ENCODE measurements at places on chromosomes 1 and 21.

- no peak for DNase-seq
Observed at GRCh38 chr21:42021371-42022090, 11.4 kb upstream of the ZBTB21 start.

DNA sequence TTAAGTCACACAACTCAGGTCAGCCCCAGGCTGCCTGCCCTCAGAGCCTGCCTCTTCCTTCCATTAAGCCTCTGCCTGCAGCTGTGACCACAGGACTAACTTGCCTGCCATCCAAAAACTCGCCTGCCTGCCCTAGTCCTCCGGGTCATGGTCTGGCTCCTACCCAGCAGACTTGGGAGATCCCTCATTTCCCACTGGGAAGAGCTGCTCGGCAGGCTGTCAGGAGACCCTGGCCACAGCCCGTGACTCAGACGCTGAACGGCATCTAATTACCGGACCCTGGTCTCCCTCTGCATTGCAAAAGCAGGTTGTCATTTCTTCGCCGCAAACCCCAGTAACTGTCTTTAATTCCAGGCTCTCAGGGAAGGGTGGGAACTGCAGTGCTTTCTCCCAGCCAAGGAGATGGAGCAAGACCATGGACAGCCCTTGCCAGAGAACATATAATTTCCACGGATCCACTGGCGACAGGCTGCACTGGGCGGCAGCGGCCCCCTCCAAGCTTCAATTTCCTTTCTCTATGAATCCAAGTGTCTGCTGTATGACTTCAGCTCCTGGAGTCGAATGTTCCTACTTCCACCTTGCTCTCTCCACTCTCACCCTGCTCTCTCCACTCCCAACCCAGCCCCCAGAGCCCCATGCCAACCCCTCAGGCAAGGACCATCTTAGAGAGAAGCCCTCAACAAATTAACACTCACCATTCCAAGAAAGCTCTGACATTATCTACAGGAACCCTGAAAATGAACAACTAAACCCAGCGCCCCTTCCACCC, 20.4 kb downstream of the OLFML2B start:
- no peak for DNase-seq

DNA sequence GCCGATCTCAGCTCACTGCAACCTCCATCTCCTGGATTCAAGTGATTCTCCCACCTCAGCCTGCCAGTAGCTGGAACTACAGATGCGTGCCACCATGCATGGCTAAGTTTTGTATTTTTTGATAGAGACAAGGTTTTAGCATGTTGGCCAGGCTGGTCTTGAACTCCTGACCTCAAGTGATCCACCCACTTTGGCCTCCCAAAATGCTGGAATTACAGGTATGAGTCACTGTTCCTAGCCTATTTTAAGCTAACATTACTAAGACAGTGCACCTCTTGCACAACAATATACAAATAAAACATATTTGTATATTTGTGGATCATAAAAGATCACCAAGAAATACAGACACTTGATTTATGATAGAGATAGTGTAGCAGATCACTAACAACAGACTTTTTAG, 139.1 kb downstream of the DUSP10 start:
- no peak for DNase-seq

- DNase-seq = peak; percentile 80
Observed at GRCh38 chr1:160070243-160071163, 543 bp upstream of the KCNJ10 start.

DNA sequence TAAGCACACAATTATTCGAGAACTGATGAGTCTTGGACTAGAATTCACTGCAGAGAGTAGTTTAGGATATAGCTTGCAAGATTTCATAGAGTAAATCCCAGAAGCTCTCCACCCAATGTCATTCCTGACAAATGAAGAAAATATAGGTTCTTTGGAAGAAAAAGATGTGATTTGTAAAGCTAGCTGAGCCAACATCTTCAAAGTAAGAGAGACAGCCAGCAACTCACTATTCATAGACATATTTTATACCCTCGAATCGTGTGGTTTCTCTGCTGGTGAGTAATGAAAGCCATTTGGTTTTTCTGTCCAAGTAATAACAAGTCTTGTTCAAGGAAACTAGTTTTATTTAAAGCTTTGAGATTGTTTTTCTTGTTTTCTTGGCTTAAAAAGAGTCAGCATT, 165.7 kb upstream of the SYT6 start:
- no peak for DNase-seq

DNA sequence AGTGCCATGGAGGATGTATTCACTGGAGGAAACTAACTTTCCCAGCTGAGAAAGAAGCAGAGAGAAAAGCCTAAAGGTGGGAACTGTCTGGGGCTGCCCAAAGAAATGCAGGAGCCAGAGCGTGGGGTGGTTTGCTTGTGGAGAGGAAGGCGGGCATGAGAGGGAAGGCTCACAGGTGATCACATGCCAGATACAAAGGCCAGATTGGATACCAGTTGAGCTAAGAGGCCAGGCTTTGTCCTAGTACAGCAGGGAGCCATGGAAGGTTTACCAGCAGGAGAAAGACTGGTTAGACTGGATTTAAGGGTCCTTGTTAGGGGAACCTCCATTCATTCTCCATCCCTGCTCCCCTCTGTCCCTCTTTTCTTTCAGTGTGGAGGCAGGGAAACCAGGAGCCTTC, 66.4 kb downstream of the BEND5 start:
- no peak for DNase-seq

DNA sequence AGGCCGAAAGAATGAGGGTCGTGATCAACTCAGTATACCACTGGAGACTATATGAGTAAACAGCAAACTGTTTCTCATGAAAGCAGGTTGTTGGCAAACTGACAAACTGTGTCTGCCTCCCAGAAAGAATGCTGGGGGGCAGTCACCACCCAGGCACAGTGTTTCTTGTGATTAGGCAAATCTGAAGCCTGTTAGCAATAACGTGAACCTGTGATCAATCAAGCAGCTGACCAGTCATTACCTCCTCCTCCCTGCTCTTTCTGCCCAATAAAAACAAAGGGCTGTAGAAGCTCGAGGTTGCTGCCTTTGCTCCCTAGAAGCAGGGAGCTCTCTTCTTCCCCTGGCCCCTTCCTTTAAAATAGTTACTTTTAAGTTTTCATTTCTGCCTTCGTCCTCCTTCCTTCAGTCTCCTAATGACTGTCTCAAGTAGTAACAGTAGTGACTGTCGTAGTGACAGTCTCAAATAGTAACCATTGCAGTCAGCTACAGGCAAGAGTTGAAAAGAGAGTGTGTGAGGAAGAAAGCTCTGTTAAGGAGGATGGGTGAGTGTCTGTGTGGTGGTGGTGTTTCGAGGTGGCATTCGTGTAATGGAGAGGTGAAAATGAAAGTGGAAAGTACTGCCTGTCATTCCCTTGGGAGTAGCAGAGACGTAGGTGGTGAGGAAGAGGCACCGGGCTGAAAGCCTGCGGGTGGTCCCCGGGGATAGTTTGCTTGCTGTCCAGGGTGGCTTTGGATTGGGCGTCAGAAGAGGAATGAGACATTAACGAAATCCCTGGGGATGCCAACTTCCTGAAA, 14.5 kb downstream of the HHAT start:
- DNase-seq = no peak

- no peak for DNase-seq
Observed at GRCh38 chr1:211732293-211732980, 57.0 kb upstream of the NEK2 start.

DNA sequence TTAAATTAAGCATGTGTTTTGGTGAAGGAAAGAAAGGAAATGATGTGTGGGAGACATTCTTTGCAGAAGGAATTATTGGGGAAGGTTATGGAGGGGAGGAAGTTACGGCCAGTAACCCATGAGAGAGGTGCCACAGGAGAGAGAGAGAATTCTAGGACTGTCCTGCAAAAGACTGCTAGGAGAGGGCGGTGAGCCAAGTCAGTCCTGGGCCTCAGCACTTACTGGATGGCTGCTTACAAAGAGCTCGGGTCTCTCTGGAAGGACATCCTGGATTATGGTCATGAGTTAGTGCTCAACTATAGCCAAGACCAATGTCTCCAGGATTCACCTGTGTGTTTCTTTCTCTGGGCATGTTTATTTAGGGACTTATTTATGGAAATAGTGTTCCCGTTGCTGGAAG, 74.4 kb upstream of the HSD17B7 start:
- no peak for DNase-seq

- DNase-seq = no peak
Observed at GRCh38 chr1:19210772-19211549, 895 bp upstream of the UBR4 start.

- peak; percentile 24 for DNase-seq
Observed at GRCh38 chr1:155729031-155729898, 40.4 kb downstream of the DAP3 start.

- DNase-seq = no peak
Observed at GRCh38 chr21:31897311-31897710, 24.5 kb downstream of the HUNK start.

DNA sequence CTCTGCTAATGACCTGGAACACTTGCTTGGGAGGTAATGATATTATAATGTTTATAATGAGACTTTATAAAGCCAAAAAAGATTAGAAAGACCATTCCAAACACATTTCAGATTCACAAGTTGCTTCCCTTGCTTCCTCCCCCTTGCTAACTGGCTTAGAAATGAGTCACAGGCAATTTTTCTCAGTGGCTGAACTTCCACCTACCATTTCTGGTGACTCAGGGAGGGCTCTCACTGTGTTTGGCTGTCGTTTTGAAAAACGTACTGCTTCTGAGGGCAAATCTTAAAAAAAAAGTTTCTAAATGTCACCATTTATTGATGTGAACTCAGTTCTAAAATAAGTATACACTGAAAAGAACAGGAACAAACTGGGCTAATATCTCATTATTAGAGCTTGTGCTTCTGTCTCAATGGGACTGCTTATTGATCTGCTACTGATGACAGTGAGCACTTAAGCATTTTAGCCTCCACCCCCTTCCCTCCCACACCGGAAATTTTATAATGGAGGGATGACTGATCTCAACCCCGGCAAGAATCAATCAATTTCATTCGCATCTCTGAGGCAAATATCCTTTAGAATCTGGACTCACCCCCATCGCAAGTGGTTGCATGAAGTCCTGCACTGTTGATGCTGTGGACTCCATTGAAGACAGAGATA, 278.3 kb downstream of the KCTD3 start:
- DNase-seq = no peak

DNA sequence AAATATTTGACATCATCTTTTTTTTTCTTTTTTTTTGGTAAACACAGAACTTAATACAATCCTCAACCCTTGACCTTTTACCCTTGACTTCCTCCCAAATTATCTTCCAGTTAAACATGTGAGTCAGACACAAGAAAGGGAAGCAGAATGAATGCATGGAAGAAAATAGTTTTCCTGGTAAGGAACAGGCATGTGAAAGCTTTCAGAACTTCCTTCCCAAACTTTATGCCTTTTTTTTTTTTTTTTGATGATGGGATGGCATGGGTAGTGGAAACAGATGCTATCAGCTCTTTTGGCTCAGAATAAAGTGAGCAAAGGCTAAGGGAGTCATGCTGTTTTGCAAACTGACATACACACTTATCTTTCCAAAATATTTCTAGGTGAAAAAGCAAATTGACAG, 1079.1 kb downstream of the TTLL7 start:
- no peak for DNase-seq

GRCh38 chr1:28449904-28450303, 55.9 kb upstream of the RCC1 start:
- peak; percentile 36 for DNase-seq

DNA sequence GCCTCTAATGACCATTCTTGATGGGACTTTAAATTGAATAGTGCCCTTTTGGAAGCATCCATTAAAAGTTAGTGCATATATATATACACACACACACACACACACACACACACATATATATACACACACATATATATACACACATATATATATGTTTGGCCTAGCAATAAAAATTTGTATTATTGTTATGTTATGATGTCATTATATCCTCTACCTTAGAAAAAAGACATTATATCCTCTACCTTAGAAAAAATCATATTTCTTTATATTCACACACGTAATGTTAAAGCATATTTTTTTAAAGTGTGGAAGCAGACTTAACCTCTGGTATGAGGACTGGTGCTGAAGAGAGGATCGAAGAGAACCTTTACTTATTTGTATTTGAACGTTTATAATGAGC, 43.3 kb downstream of the EBNA1BP2 start:
- no peak for DNase-seq

- DNase-seq = no peak
Observed at GRCh38 chr1:211639475-211640300, 35.7 kb downstream of the NEK2 start.

DNA sequence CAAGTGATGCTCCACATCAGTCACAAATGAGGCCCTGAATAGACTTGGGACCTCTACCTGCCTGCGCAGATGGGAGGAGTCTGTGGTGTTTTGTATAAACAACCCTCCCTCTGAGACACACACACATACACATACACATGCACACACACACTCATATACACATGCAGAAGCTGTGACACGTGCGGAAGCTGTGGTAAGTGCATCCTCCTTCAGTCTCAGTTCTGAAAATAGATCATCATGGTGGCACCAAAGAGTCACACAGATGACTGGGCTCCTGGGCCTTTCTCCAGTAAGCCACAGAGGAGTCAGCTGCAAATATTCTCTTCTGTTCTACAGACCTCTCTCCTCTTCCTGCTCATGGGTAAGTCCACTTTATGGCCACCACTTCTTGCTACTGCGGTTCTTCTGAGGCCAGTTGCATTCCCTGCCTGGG, at the start of gene LY9:
Gene LY9, plus strand, starts transcription at position 224 of the 433 bp plus-strand sequence. Its CDS starts 14 bp downstream, at position 238.
- DNase-seq = peak; percentile 67

- peak; percentile 3 for DNase-seq
Observed at GRCh38 chr1:42956739-42957138, 1.9 kb downstream of the SLC2A1 start.

- DNase-seq = no peak
Observed at GRCh38 chr1:118204648-118205047, 19.6 kb upstream of the SPAG17 start.

GRCh38 chr1:23436520-23437354, 12.2 kb upstream of the TCEA3 start:
- peak; percentile 39 for DNase-seq

DNA sequence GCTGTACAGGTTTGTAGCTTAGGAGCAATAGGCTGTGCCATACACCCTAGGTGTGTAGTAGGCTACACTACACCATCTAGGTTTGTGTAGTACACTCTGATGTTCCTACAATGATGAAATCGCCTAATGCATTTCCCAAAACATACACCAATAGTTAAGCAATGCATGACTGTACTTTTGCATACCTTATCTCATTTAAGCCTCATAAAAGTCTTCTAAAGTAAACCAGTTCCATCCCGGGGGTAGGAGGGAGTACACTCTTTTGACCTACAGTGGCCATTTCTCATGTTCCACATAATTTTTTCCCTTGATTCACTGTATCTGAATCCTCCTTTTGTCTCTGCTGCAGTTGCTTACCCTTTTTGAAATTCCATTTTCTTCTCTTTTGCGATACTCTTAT, 12.2 kb downstream of the TRMT13 start:
- DNase-seq = no peak

DNA sequence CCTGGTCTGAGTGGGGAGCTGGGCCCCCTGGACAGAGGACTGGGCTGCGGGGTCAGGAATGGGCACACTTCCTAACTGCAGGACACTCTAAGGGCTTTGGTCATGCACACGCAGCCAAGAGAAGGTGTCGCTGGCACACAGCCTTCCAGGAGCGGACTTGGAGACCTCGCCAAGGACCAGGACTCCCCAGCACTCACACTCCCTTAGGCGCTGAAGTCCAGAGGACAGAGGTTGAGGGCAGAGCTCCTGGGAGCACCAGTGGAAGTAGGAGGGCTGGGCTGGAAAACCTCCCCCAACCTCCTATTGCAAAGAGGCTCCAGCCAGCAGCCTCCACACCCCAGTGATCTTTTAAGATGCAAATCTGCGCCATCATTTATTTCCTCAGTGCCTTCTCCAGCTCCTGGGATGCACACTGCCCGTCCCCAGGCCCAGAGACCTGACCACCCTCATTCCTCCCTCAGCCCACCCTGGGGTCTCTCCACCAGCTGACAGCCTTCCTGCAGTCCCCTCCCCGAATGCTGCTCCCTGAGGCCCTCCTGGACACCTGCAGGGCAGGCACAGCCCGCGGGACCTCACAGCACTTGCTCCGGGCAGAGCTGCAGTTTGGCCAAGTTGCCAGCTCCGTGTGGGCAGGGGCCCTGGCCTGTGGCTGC, 3.0 kb downstream of the TSPEAR start:
- DNase-seq = no peak
